Esophagus squamous epithelium (tissue), 5 donors: ENCODE measurements at places on chromosomes 3 and 15.

GRCh38 chr3:60652829-60653228 lies 598.4 kb downstream of the FHIT start:
- DNase-seq = no peak

DNA sequence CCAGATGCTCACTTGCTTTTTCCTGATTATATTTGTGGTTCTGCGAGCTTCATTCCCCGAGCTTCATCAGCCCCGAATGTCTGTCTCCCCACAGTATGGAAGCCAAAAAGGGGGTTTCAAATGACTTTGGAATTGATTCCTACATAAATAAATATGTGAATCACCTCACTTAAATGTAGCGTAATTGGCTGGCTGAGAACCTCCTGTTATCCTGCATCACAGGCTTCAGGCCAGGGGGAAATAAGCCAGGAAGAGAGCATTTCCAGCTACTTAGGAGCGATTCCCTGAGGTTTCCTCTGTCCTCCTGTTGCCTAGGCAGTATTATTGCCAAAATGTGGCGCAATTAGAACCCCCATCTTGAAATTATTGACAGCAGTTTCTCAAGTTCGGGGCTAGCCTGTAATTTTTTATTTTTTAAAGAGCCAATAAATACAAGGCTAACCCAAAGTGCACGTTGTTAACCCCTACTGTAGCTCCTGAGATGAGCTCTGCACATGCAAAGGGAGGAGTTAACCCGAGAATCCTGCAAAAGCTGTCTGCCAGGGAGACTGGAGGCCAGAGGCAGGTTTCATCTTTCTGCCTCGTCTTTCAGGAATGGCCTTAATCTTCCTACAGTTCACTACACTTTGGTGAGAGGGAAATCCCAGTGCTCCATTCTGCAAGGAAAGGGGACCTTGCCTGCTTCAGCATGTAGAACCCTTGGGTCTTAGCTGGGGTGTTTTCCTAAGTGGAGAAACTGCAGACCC lies 148.2 kb downstream of the ADAMTS9 start:
- no peak for DNase-seq

DNA sequence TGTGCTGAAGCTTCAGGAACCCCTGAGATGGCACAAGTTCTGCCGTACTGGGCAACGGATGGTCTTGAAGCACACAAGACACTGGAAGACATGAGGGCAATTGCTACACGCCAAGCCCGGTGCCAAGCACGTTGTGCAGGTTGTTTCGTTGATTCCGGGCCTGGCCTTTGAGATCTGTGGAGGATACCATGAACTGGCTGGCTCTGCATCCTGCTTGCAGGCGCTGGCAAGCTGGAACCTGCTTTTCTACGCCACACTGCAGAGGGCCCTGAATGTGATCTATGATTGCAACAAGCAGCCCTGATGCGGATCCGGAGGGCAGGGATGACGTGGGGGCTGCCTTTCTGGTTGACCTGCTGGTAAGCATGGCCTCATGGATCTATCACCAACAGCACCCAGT lies 262.5 kb upstream of the ATP10A start:
- no peak for DNase-seq

GRCh38 chr3:183295211-183295610 lies 42.2 kb downstream of the B3GNT5 start:
- no peak for DNase-seq

DNA sequence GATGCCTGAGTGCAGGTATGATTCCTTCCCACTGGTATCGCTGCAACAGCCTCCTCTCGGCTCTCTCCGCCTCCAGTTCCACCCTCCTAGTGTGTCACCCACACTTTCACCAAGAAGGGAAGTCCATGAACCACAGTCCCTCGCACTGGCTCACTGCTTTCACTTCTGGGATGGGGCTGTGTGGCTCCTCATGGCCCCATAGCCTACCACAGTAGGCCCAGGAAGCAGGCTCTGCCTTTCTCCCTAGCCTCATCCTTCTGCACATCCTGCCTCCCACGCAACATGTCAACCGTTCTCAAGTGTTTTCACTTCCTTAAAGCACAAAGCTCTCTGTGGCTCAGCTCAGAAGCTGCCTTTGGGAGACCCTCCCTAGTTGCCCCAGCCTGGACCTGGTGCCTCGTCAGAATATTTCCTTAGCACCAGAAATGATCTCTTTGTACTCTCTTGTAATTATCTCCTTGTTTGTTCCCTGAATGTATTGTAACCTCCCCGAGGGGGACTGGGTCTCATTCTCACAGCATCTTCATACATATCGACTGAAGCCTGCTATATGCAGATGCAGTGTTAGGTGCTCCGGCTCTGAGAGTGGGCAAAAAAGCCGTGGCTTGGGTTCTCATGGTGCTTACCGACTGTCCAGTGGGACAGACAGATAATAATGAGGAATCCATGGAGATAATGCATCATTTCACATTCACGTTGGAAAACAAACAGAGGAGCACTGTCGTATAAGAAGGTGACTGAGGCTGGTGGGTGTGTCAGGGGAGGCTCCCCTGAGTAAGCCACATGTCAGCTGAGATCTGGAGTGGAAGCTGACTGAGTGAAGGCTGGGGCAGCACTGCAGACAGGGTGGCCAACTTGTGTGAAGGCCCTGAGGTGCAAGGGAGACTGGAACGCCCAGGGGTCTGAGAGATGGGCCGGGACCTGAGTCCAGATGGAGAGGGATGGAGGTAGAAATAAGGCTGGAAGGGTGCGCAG lies 107.1 kb downstream of the DGKG start:
- DNase-seq = no peak
